Activated naive CD4-positive, alpha-beta T cell treated with anti-CD3 and anti-CD28 coated beads, Interleukin-2, amount 10 ng/mL, durations not matched to agents 5 hours and 36 hours (primary cell): ENCODE measurements at places on chromosomes 6 and 20. TPM values are rescaled to one million over a fixed set of nuclear protein-coding genes. Genes with fewer than 3 reads are reported as not detected.

The HSPA1A gene
- 75.8 TPM for total RNA-seq

The SAMD10 gene
- 20.7 TPM for total RNA-seq

The EPPIN gene
- total RNA-seq = not detected

The TAGAP gene
- 65.5 TPM for total RNA-seq

The COL12A1 gene
- 0.19 TPM for total RNA-seq

The TMEM14C gene
- total RNA-seq = 41.8 TPM

The JPH2 gene
- not detected for total RNA-seq

The ID1 gene
- 0.53 TPM for total RNA-seq

The FBXO5 gene
- total RNA-seq = 52.5 TPM

The SIGLEC1 gene
- not detected for total RNA-seq

The AAR2 gene
- 20.6 TPM for total RNA-seq

The HEY2 gene
- total RNA-seq = not detected

The NINL gene
- total RNA-seq = 3.8 TPM

The SLC25A27 gene
- not detected for total RNA-seq

The SHLD1 gene
- 10.4 TPM for total RNA-seq

The CST4 gene
- not detected for total RNA-seq

The PRR18 gene
- not detected for total RNA-seq

The LINC00237 gene
- not detected for total RNA-seq

The EFCAB8 gene
- total RNA-seq = 0.39 TPM

The THBS2 gene
- not detected for total RNA-seq

The CALHM4 gene
- not detected for total RNA-seq

The MCUR1 gene
- total RNA-seq = 16.3 TPM

The MUC21 gene
- total RNA-seq = not detected

The TFAP2C gene
- not detected for total RNA-seq

The DAAM2 gene
- total RNA-seq = not detected

The HLA-DMA gene
- 26.2 TPM for total RNA-seq

The KCTD20 gene
- total RNA-seq = 51.4 TPM

The TBX18 gene
- total RNA-seq = not detected

The C20orf144 gene
- total RNA-seq = 0.22 TPM

The DLL1 gene
- 0.87 TPM for total RNA-seq

The CTCFL gene
- total RNA-seq = not detected

The HCK gene
- not detected for total RNA-seq

The MCM3 gene
- 126 TPM for total RNA-seq
